ENCODE measurements at places on chromosomes 16 and 17.

DNA sequence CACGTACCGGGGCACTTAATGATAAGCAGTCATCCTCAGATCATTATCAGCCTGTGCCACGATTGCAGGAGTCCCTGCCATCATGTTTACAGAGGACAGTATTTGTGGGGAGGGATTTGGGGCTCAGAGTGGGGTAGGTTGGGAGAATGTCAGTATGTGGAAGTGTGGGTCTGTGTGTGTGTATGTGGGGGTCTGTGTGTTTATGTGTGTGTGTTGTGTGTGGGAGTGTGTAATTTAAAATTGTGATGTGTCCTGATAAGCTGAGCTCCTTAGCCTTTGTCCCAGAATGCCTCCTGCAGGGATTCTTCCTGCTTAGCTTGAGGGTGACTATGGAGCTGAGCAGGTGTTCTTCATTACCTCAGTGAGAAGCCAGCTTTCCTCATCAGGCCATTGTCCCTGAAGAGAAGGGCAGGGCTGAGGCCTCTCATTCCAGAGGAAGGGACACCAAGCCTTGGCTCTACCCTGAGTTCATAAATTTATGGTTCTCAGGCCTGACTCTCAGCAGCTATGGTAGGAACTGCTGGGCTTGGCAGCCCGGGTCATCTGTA, 13.5 kb upstream of the EFCAB13 start:
- no peak for DNase-seq

GRCh38 chr17:63150490-63150889, 184.5 kb downstream of the TANC2 start:
- DNase-seq = no peak

GRCh38 chr16:85868495-85868894, 30.5 kb upstream of the IRF8 start:
- DNase-seq = no peak

- no peak for DNase-seq
Observed at GRCh38 chr17:12395733-12396354, 269.8 kb upstream of the MYOCD start.

DNA sequence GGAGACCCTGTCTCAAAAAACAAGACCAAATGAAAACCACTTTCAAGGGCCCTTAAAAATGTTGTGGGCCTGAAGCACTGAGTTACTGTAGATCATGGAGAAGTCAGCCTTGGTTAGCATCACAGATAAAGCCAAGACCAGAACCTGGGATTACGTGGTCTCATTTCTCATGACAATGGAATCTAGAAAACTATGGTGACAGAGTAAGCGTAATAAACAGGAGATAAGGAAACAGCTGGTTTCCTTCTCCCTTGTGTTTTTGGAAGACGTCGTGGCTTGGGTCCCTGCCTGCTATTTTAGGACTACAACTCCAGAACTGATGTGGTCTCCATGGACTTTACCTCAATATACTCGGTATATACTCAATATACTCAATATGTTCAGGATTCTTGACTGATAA, 180.7 kb upstream of the ZFHX3 start:
- DNase-seq = no peak

DNA sequence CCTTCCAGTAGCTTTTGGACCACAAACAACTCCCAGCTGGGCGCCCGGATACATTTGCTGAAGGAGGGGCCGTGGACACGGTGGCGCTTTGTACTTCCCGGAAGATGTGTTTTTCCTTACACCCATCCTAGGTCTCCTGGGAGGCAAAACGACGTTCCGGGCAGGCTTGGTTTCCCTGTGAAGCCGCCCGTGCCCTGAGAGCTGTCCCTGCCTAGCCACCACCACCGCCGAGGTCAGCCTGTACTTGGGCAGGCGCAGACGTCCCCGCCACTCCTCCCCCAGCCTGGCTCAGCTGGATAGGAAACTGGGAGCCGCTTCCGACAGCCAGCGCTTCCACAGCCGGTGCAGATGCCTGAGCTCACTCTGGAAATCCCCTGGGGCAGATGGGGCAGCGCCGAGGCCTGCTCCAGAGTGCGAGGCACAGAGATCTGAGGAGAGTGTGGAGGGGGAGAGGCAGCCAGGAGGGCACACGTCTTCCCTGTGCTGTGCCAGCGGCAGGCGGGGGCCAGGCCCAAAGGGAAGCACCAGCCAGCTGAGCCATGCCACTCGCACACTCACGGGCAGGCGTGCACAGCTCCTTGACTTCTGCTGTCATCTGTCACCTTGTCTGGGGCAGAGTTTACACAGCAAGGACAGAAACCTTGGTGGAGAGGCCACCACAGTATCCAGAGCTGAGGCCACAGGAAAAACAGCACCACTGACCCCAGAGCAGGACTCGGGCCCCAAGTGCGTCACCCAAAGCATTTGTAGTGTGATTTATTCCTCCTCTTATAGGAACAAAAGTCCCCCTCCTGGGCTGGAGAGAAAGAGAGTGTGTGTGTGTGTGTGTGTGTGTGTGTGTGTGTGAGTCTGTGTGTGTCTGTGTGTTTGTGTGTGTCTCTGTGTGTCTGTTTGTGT, 3.0 kb downstream of the RHBDF2 start:
- no peak for DNase-seq

- DNase-seq = no peak
Observed at GRCh38 chr17:45368651-45369050, 51.8 kb upstream of the MAP3K14 start.

- no peak for DNase-seq
Observed at GRCh38 chr16:68752602-68753001, 15.5 kb downstream of the CDH1 start.

DNA sequence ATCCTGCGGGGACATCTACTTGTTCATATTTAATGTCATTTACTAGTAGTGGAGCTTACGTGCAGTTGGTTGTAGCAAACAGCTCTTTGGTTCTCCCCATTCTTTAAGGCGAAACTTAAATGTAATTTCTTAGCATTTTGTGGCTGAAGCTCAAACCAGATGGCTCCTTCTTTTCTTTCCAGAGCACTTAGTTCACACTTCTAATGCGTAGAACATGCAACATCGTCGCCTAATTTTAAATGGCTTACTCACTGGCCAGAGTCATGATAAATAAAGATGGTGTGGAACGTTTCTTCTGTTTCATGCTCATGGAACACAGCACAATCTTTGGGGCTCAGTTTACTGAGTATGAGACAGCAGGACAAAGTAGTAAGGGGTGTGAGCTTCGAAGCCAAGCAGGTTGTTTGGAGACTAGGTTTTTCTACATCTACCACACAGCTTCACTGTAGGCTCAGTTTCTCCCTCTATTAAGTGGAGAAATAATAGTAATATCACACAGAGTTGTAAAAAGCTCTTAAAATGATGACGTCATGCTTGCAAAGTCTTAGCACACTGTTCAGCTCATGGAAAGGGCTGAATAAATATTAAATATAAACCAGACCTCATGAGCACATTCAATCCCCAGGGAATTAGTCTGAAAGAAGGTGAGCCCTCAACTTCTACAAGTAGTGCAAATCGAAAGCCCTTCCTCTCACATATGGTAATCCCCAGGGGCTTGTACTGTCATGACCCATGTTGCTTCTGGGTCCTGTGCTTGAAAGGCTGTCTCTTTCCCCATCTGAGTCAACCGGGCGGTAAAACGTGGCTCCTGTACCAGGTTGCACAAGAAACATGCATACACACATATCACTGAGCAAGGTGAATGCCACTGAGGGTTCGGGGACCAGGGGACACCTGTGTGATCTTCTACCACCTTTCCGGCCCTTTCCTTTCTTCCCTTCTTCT, 384.3 kb downstream of the CDH13 start:
- no peak for DNase-seq

DNA sequence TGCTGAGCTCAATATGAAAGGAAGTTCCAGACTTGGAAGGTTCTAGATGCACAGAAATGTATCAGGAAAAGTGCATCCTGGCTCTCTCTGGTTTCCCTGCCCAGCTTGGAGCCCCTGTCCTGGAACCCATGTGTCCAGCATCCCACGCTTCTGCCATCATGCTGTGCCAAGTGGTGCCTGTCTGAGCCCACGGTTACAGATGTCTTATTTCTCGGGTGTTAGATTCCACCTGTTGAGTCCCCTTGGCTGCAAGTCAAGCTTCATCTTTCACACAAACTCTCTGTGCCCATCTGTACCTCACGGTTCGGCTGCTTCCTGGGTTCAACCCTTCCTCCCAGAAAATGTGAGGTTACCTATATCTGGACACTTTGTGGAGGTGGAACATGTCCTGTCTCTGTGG, 22.5 kb downstream of the OR1D5 start:
- no peak for DNase-seq

GRCh38 chr17:57819867-57820266, 30.0 kb downstream of the MRPS23 start:
- DNase-seq = no peak

DNA sequence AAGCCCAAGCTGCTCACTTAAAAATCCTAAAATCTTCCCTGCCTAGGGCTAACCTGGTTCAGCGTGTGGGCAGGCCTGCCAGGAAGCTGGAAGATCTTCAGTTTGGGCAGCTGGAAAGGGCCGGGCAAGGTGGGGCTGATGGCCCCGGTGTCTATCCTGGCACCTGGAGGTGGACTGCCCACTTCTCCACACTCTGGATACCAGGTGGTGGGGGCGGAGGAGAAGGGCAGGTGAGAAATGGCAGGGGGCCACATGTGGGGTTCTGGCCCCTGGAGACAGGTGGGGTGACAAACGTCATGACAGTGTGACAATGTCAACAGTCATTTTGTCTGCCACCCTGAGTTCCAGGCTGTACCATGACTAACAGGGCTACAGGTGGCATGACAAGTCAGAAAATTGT, 78.5 kb upstream of the C16orf82 start:
- DNase-seq = no peak

DNA sequence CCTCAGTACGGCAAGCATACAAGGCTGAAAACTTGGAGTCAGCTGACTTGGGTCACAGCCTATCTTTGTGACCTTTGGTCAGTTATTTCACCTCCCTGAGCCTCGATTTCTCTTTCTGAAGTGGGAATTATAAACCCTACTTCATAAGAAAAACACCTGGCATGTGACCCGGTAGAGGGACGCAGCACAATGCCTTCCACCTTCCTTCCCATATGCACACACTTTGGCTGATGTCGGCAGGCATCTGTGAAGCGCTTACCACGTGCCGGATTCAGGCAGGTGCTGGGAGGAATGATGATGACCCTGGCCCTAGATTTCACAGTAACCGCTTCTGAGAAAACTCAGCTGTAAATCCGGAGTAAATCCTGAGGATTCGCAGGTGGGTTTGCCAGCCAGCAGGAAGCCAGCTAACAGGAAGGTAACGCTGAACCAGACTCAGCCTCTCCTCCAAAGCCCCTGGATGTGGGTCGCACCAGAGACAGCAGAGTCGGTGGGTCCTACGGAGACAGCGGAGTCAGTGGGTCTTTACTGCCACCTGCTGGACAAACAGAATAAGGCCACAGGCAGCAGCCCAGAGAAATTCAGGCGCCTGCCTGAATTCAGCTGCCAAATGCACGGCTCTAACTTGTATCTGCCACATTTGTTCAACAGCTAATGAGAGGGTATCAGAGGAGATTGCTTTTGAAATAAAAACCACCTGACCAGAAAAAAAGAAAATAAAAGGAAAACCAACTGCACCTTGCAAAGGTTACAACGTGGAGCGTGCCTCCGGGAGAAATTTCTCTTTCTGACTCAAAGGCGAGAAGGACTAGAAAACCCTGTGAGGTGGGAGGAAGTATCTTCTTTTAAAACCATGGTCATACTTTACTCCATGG, 16.6 kb downstream of the COPRS start:
- peak; percentile 13 for DNase-seq

DNA sequence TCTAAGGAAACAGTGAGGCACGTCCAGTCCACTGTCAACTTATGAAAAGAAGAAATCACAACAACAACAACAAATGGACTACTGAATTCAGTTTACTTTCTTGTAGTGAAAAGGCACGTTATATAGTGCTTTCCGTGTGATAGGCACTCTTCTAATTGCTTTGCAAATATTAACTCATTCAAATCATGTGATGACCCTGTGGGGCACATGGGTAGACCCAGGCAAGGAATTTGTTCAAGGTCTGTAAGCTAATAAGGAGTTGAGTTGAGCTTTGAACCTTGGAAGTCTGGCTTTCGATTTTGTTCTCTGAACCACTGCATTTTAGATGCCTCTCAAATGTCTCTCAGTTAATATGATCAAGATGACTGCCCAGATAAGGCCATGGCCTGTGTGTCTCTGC, 295.1 kb upstream of the RBFOX1 start:
- DNase-seq = no peak

GRCh38 chr16:59899940-59900339, 1165.8 kb upstream of the GOT2 start:
- DNase-seq = no peak

- peak; percentile 23 for DNase-seq
Observed at GRCh38 chr17:2796164-2797125, at the start of gene RAP1GAP2. RAP1GAP2 (plus strand) TSS chr17:2796438; CDS start chr17:2796528, 90 bp downstream.

DNA sequence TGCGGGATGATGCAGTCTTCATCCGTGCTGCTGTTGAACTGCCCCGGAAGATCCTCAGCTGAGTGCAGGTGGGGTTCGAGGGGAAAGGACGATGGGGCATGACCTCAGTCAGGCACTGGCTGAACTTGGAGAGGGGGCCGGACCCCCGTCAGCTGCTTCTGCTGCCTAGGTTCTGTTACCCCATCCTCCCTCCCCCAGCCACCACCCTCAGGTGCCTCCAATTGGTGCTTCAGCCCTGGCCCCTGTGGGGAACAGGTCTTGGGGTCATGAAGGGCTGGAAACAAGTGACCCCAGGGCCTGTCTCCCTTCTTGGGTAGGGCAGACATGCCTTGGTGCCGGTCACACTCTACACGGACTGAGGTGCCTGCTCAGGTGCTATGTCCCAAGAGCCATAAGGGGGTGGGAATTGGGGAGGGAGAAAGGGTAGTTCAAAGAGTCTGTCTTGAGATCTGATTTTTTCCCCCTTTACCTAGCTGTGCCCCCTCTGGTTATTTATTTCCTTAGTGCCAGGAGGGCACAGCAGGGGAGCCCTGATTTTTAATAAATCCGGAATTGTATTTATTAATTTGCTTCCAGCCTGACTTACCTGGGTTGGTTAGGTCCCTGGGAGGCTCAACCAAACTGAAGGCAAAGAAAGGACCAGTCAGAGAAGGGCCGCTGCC, 5.8 kb downstream of the TRAF4 start:
- no peak for DNase-seq

GRCh38 chr16:22671301-22672076, 142.5 kb upstream of the HS3ST2 start:
- no peak for DNase-seq

- no peak for DNase-seq
Observed at GRCh38 chr16:82882982-82883835, 256.4 kb downstream of the CDH13 start.

GRCh38 chr17:61160789-61161445, 238.7 kb upstream of the TBX2 start:
- DNase-seq = no peak

- no peak for DNase-seq
Observed at GRCh38 chr16:26747760-26748159, 319.0 kb upstream of the C16orf82 start.

DNA sequence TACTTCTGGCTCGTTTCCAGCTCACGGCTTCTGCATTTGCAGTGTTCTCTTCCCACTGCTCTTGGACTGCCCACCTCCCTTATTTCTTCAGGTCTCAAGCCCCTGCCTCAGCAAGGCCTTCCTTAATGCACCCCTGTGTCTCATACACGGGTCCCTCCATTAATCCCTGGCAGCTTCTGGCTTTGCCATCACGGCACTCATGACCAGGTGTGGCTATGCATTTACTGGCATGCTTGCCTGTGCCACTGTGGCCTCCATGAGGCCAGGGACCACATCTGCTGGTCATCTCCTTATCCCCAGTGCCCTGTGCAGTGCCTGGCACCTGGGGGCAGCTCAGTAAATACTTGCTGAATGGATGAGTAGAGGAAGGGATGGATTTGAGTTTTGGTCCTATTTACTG, 114.1 kb downstream of the C16orf78 start:
- DNase-seq = no peak

All from activated naive CD4-positive, alpha-beta T cell (primary cell).